ENCODE measurements at places on chromosomes 16 and 17.

DNA sequence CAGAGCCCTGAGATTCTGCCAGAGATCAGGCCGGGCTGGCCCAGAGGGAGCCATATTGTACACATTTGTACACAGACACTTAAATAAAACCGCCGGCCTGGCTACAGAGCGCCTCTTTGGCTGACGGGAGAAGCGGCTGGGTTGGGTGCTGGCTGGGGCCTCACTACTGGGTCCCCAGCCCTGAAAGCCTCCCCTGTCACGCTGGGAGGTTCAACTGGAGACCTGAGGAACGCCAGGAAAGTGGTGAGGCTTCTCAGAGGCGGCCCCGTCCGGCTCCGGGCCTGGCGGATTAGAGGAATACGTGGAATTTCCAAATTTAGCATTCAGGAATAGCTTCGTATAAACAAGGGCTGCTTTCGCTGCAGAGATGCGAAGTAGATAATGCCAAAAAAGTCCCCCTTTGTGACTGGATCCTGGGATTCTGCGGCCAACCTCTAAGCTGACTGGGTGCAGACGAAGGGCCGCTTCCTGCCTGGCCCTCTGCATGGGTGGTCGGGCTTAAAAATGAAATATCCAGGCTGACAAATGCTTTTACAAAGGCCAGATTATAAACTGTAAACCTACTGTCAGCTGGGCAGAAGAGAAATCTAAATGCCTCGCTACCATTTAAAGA lies 252.4 kb downstream of the IRF8 start:
- DNase-seq = no peak

DNA sequence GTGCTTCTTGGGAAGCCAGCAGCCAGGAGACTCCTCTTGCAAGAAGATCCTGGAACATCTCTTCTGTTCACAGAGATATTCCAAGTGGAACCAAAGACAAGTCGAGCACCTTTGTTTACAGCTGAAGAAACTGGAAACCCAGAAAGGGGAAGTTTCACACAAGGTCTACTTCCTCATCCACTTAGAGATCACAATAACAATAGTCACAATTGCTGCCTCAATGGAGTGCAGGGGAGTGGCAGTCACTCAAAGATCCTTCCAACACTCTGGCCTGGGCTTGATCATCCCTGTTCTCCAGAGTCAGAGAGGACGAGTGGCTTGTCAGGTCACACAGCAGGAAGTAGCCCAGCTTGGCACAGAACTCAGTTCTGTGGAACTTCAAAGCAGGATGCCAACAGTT lies 46.9 kb upstream of the SIAH1 start:
- DNase-seq = no peak

GRCh38 chr17:55580596-55581133 lies 69.4 kb upstream of the SMIM36 start:
- no peak for DNase-seq

DNA sequence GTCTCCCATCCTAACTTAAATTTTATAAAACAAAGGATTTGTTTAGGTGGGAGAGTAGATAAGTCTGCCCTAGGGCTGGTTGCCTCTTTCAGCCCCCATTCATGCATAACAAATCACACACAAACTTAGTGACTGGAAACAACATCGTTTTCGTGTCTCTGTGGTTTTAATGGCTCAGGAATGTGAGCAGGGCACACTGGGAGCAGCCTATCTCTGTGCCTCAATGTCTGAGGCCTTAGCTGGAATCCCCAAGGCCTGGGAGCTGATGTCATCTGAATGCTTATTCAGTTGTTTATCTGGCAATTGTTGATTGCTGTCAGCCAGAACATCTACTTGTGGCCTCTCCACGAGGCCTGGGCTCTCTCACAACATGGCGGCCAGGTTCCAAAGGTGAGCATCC lies 101.9 kb upstream of the HSBP1 start:
- no peak for DNase-seq

DNA sequence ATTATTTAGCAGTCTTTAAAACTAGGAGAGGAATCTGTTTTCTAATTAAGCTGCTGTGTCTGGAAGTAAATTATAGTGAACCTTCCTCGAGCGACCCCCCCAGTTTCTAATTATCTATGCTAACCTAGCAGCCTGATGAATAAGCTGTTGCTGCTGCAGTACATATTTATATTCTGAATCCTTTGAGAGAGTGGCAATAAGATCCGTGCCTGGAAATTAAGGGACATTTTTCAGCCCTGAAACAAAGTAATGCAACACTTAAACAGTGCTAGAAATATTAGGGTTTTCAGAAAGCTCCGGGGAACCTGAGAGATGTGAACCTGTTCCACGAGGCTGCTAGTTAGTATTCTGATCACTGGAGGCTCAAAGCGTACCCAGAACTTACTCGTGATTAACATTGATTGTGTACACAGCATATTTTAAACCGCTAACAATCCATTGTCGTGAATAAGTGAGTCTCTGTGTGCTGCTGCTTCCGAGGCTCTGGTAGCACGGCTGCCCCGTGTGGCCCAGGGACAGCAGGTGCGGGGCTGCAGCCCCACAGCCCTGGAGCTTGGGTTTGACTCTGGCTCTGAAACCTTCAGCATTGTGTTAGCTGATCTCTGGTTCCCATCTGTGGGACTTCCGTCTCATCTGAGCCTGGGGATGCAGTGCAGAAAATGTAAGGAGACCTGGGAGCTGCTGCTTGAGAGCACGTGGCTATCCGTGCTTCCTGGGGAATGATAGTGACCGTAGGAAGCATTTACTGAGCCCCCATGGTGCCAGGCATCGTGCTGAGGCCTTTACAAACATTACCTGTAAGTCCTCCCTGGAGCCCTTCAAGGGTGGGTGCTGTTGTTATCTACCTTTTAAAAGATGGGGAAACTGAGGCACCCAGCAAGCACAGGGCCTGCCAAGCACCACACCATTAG lies 190.9 kb upstream of the CHMP6 start:
- DNase-seq = no peak

DNA sequence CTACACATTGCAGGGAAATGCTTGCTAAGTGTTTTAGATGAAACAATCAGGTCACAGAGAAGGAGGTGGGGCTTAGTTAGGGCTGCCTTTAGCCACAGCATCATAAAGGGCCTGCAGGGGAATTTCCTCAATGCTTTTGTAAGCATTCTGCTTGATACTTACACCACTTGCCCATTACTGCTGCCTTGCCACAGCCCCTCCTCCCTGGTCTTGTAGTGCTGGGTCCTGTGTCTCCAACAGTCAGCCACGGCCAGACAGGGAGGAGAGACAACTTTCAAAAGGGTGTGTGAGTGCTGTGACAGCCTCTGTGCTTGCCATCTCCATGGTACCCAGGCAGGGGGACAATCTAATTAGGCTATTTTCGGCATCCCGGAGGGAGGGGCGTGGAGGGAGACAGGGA lies 111.2 kb downstream of the SHISA9 start:
- no peak for DNase-seq

GRCh38 chr16:85690469-85691064 lies 1.8 kb upstream of the GINS2 start:
- DNase-seq = no peak

- no peak for DNase-seq
These were observed 9.9 kb upstream of the CES3 start for GRCh38 chr16:66950971-66951790.

DNA sequence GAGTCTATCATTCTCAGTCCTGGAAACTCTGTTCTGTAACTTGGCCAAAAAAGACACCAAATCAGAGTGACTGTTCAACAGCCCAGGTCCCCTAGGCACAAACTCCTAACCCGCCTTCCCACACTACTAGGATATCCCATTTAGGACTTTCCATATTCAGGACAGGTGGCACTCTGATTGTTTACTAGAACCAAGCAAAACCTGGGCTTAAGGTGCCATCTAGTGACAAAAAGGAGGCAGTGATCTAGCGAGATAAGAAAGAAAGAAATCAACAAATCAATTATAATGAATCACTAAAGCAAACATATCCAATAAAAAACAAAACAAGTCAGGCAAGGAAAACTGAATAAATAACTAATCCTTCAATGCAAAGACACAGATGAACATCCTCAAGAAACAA lies 203.9 kb downstream of the CEP112 start:
- DNase-seq = peak; percentile 13

GRCh38 chr16:65867276-65867960 lies 499.1 kb upstream of the CDH5 start:
- no peak for DNase-seq

GRCh38 chr17:5711344-5711743 lies 127.0 kb upstream of the NLRP1 start:
- no peak for DNase-seq

- no peak for DNase-seq
These were observed 146.4 kb upstream of the CIBAR2 start for GRCh38 chr16:85258629-85259028.

DNA sequence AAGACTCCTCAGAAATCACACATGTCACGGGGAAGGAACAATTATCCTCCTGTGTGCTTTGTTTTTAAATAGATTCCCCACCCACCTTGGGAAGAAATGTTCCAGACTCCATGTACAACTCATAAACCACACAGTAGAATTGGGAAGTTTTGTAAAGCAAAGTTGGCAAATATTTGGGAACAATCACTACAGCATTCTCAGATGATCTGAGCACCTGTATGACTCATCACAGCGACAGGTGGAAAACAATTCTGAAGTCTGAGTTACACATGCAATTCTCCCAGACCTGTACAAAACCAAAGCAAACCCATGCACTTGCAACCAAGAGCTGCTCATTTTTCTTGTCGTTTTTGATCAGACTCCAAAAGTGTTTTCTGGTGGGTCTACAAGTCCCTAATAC lies 14.4 kb upstream of the MYLK3 start:
- no peak for DNase-seq

DNA sequence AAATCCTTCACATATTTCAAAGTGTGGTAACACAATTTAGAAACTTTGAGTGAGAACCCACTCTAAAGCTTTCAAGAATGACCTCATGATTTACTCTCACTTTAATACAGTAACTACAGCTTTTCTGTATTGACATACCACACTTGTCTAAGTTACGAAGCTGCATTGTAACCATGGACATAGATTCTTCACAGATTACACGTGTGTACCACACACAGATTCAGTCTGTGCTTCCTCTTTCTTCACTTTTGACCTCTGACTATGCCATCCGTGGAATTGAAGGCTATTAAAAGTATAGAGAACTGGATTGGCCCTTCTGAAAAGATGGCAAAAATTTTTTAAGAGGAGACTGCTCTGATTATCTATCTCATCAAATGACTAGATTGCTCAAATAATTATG lies 172.7 kb downstream of the TANC2 start:
- DNase-seq = no peak

GRCh38 chr17:2700491-2701141 lies 10.9 kb downstream of the CLUH start:
- peak; percentile 8 for DNase-seq

DNA sequence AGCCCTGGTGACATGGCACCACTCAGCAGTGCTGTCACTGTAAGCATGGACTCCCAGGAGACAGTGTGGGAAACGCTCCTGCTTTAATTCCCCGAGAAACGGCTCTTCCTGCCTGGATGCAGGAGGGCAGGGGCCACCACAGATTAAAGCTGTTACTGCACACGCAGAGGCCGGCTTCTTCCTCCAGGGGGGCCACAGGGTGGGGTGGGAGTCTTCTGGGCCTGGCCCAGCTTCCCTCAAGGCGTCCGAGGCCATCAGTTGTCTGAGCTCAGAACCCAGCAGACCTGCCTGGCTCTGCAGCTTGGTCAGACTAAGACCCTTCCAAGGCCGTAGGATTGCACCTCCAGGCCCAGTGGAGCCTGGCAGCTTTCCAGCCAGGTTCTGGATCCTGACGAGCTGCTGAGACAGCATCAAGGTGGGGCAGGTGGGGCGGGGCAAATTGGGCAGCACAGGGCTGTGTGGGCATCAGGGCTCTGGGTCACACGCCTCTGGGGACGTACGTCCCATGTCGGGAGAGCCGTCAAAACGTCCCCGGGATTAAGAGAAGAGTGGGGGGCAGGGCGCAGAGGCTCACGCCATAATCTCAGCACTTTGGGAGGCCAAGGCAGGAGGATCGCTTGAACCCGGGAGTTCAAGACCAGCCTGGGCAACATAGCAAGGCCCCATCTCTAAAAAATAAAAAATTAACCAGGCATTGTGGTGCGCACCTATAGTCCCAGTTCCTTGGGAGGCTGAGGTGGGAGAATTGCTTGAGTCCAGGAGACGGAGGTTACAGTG lies 5.0 kb upstream of the CAPN15 start:
- DNase-seq = no peak

DNA sequence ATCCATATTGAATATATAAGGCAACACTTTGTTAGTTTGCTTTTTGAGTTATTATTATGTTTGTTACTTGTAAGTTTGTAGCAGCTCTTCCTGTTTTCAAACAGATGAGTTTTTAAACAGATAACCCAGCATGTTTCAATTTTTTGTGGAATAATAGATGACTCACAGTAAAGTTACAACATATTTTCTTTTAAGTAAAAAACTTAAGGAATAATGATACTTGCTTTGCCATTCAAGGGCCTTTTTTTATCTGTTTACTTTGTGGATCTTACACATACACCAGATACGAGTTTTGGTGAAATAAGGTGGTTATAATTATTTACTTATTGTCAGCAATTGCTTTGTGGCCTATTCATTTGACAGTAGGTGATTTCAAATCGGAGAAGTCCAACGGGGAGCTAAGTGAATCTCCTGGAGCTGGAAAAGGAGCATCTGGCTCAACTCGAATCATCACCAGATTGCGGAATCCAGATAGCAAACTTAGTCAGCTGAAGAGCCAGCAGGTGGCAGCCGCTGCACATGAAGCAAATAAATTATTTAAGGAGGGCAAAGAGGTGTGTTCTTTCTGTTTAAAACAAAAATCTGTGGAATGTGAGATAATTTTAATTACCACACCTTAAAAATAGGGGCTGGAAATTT lies 66.3 kb downstream of the BPTF start:
- DNase-seq = no peak

DNA sequence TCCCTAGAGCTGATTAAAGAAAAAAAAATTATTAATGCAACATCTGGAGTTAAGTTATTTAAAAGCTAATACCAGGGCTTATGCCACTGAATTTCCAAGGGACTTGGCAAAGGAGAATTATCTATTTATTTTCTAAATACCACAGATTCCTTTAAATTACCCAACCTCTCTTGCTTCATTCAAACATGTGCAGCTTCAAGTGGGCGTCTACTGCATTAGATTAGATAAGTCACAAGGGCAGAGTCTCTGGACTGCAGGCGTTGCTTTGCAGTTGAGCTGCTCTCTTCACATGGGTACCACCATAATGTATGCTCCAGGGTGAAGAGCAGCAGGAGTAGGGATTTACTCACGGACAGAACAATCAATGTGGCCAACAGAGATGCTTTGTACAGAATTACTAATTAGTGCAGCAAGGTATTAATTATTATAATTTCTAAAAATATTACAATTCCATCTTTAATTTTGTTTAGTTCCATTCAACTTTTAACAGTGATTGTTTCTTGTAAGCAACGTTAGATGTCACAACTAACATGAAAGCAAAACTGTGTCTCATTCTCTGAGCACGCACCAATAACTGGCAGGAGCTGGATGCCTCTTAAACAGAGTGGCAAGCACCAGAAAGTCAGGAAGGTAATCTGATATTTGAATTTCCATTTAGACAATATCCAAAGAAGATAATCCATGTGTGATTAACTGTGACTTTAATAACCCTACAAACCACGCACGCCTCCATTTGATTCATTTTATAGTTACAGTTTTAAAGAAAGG lies 214.2 kb downstream of the STX8 start:
- DNase-seq = no peak
